ENCODE measurements at places on chromosomes 1 and 21. TPM values are rescaled to one million over a fixed set of nuclear protein-coding genes. Genes with fewer than 3 reads are reported as not detected.

LCE3A gene
- polyA plus RNA-seq = not detected

C1orf74 gene
- 2.4 TPM for polyA plus RNA-seq

- DNase-seq = peak; percentile 57
Observed at GRCh38 chr1:241611063-241611462, 29.1 kb downstream of the CHML start.

- no peak for DNase-seq
Observed at GRCh38 chr1:47931395-47931794, 65.8 kb downstream of the TRABD2B start.

- DNase-seq = no peak
Observed at GRCh38 chr1:117697220-117697781, 91.5 kb downstream of the TENT5C start.

GRCh38 chr1:25543425-25544242 is at the start of gene LDLRAP1:
LDLRAP1 (plus strand) TSS chr1:25543606; CDS start chr1:25543699, 93 bp downstream.
- DNase-seq = peak; percentile 62

- DNase-seq = no peak
Observed at GRCh38 chr21:18493422-18493821, 89.8 kb upstream of the TMPRSS15 start.
